ENCODE measurements at places on chromosomes 2 and 18. TPM values are rescaled to one million over a fixed set of nuclear protein-coding genes. Genes with fewer than 3 reads are reported as not detected.

- no peak for DNase-seq
These were observed 73.9 kb downstream of the PIAS2 start for GRCh38 chr18:46843372-46843771.

Gene ALPI
- not detected for polyA plus RNA-seq

Gene CSRNP3
- polyA plus RNA-seq = 1.1 TPM

DNA sequence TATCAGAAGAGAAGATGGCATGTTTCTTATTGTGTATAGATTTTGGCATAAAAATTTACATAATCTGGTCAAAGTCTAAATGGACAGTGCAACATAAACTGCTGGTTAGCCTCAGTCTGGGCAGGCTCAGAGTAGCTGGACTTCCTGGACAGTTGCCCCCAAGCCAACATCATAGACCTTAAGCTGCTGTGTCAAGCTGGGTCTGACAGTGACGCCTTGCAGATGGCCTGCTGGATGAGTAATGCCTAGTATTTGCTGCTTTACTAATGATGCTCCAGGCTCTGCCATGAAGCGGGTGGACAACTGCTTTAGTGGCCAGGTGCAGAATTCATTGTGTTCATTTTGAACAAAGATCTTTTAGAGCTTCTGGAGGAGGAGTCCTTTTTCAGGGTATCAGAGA lies 603.7 kb upstream of the ZEB2 start:
- DNase-seq = no peak

- DNase-seq = peak; percentile 91
These were observed 324.5 kb upstream of the EPHA4 start for GRCh38 chr2:221896505-221897151.

DNA sequence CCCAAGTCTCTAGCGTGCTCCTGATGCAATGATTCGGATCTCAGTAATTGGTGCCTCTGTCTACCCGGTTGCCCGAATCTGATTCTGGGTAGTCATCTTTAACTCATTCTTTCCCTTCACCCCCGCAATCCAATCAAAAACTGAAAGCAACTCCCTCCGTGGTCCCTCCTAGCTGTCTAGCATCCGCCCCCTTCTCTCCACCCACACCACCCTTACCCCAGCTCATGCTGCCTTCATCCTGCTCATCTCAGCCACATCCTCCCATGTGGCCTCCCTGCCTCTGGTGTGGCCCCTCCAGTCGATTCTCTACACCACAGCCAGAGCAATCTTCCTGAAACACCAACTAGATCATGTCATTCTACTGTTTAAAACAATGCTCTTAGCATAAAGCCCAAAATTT lies 62.3 kb downstream of the TTC32 start:
- no peak for DNase-seq

DNA sequence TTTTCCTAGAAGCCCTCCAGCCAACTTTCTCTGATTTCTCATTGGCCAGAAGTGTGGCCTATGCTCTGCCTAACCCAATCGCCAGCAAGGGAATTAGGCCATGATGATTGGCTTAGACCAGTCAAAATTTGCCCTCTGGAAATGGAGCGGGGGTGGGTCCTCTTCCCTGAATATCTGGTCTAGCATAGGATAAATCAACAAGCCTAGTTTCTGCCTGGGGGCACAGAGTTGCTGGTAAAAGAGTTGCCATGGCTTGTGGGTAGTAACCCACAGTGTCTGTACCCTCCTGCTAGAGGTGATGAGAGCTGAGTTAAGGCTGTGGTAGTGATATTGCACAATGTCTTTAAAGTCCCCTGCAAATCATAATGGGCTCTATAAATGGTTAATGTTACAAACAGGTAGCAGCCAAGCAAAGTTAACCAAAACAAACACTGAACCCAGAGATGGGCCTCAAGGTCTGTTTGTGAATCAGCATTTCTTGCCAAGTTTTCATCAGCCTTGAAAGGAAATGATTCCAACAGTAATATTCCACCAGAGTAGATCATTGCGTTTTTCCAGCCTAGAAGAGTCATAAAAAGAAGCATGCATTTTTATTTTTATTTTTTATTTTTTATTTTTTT lies 19.3 kb downstream of the GALM start:
- DNase-seq = no peak

- DNase-seq = no peak
These were observed 56.0 kb downstream of the UBE2E3 start for GRCh38 chr2:181036445-181036844.

DNA sequence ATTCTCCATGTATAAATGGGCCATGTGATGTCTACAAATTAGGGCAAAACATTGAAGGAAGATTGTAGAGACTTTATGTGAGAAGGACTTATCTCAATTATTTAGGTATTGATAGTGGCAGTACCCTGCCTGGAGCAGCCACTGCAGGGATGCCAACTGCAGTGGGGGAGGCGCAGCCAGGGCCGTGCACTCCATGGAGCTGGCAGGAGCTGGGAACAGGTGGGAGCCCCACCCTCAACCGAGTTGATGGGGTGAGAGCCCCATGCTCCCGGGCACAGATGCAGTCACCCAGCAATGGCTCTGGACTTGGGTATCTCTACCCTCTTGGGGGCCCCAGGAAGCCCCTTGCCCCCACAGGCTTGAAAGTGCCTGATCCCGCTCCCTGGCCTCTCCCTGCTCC lies 564.3 kb downstream of the SLC4A3 start:
- DNase-seq = no peak

Gene IL1RL2
- polyA plus RNA-seq = 0.14 TPM

GRCh38 chr2:172877826-172878225 lies 142.2 kb downstream of the RAPGEF4 start:
- no peak for DNase-seq

DNA sequence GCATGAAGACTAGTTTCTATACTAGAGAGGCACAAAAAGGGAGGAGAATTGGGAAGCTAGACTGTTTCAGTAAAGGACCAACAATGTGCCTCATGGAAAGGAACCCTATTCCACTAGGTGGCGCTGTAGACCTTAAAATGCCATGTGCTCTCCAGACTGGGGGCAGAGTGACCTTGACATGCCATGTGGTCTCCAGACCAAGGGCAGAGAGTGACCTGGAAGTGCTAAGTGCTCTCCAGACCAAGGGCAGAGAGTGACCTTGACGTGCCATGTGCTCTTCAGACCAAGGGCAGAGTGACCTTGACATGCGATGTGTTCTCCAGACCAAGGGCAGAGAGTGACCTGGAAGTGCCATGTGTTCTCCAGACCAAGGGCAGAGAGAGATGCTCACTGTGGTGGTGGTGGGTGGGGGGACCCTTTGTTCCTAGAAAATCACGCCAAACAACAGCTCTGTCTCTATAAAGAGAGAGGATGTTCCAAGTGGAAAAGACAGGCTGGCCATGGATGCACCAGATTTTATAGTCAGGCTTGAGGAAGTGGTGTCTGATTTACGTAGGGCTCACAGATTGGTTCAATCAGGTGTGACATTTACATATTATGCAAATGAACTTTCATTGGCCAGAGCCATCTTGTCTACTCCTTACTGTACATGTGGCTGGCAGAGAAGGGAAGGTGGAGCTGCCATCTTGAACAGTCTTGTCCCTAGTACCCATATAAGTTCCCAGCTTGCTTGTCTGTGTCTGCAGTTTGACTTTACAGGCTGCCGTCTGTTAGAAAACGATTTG lies 344.0 kb upstream of the DDX18 start:
- DNase-seq = peak; percentile 13

Gene GCG
- not detected for polyA plus RNA-seq

DNA sequence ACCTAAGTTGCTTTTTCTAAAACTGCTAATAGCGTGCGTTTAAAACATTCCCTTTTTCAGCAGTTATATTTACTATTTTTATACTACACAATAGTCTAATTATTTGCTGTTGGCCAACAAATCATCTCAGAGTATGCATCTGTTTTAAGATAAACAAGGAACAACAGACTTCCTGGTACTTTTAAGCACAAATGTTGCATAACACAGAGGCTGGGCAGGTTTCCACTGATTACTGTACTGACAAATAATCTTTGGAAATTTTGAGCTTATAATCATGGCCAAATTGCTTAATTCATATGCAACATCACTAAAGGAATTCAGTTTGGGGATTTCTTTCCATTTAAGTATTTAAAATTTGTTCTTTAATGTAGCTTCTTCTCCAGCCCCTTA lies 737.4 kb upstream of the SALL3 start:
- peak; percentile 6 for DNase-seq

Gene PLGLB2
- polyA plus RNA-seq = not detected

DNA sequence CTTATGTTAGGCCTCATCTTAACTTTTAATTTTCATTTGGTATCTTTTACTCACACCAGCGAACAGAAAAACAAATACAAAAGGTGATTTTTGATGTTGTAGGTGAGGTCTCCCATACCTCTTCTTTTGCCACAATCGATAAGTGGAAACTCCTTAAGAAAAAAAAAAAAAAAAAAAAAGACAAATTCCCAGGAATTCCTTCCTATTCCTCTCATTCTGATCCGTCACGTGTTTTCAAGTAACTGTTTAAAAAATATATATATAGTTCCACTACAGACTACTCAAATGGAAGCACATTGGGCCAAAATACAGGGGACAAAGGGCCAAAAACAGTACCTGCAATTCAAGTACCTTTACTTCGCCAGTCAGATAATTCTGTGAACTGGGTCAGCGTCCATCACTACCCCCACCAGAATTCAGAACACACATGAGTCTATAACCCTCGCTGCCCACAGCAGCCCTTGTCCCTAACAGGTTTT lies 16.5 kb downstream of the NMUR1 start:
- no peak for DNase-seq

GRCh38 chr2:68293755-68294154 lies 26.0 kb downstream of the CNRIP1 start:
- DNase-seq = no peak

DNA sequence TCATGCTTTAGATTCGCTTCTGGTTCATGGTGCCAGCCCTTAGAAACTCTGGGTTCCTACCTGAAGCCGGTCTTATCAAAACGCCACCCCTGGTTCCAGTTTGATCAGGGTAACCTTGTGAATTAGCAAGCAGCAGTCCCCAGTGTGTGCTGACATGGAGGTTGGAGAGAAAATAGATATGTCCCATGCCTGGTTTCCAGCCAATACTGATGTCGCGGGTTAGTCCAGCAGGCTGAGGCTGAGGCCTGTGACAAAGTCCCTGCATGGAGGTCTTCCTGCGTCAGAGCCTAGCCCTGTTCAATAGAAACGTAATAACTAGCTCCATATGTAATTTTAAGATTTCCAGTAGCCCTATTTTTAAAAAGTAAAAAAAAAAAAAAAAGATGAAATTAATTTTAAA lies 28.2 kb downstream of the LPIN1 start:
- DNase-seq = no peak

GRCh38 chr2:57855212-57855611 lies 191.4 kb upstream of the VRK2 start:
- DNase-seq = no peak

Gene ODC1
- 75.0 TPM for polyA plus RNA-seq

DNA sequence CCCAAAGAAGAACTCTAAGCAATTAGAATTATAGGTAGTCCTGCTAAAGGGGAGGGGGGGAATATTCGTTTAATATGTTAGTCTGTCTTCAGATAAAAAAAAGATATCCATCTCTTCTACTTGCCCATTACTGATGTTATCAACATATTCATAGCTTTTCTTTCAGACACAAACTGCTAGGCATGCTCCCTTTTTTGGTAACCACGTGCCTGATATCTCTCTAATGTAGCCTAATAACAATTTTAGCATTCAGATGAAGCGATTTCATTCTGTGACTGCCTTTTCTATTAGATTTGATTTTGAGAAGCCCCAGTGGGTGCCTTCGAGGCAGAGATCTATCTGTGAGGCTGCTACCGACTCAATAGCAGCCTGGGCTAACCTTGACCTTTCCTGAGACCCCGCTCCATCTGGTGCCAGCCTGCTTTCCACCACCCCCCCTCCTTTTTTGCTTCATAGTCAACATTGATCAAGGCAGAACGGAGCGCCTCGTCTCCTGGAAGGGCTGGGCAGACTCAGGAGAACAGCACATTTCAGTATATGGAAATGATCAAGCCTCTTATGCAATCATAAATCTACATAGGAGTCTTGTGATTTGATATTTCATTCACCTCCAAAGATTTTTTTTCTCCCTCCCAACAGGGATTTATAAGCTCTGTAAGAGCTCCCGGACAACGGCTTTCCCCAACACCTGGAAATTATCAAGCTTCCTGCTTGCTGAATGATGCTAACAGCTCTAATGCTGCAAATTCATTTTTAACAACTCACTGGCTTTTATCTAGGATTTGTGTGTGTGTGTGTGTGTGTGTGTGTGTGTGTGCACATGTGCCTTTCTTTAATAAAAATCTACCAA lies 14.7 kb upstream of the BCL11A start:
- DNase-seq = peak; percentile 82

Gene C2orf78
- not detected for polyA plus RNA-seq

- no peak for DNase-seq
These were observed 35.0 kb downstream of the CERKL start for GRCh38 chr2:181621779-181622490.

GRCh38 chr18:53426666-53427184 lies 797.7 kb downstream of the MBD2 start:
- DNase-seq = no peak

DNA sequence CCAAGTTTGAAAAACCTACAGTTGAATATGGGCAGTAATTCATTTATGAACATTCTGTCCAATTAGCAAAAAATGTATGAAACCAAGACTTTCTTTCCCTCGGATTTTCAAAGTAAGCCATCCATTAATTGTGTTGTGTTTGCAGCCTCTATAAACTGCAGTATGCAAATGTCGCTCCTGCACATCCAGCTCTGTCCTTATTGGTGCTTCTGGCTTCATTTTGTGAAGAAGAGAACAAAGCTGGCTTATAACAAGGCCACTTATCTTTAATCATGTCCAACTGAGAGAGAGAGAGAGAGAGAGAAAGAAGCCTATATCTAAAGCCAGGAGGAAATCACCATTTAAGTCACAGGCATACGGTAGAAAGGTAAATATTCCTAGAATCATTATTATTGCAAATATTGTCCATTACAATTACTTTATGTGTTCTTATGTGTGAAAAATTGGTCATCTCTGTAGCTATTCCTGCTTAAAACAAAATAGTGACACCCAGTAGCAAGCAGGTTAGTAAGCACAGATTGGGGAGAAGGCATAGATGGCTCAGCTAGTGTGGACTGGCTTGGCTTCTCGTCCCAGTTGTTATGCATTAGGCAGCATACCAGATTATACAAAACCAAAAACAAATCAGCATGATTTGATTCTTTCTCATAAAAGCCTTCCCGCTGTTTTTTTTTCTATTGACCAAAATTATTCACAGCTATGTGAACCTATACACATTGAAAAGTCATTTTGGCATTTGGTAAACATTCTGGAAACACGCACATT lies 726.4 kb upstream of the SOX11 start:
- DNase-seq = peak; percentile 34

Gene SCG2
- 63.4 TPM for polyA plus RNA-seq

Gene LRP1B
- polyA plus RNA-seq = 0.98 TPM

GRCh38 chr2:200861617-200862155 lies 2.8 kb downstream of the CLK1 start:
- no peak for DNase-seq

Gene ABCG5
- polyA plus RNA-seq = not detected

GRCh38 chr18:36427369-36427768 lies 129.9 kb downstream of the FHOD3 start:
- DNase-seq = no peak

DNA sequence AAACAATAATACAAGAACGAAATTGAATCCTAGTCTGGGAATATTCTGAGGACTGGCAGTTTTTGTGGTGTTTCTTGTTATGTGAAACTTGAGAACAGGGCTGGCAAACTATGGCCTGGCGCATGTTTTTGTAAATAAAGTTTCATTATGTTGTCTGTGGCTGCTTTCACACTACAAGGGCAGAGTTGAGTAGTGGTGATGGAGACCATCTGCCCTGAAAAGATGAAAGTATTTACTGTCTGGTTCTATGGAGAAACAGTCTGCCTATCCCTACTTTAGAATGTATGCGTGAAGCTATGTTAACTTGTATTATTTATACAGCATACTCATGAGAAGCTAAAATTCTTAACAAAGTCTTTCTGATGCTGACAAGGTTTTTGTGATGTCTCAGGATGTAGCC lies 351.9 kb downstream of the LRRTM1 start:
- DNase-seq = peak; percentile 98

Gene NEU2
- not detected for polyA plus RNA-seq

Gene CACNB4
- 1.1 TPM for polyA plus RNA-seq
